ENCODE measurements at places on chromosomes 6 and 20. TPM values are rescaled to one million over a fixed set of nuclear protein-coding genes. Genes with fewer than 3 reads are reported as not detected.
A peak's percentile ranks its signal among the peaks of the same experiment; 100 is the strongest.

GRCh38 chr20:61640871-61641245, 388.8 kb downstream of the CDH4 start:
- no peak overlapping the region for H3K27ac ChIP-seq
- no peaks in the 10 kb centered on the region for H3K36me3 ChIP-seq
- no peaks in the 10 kb centered on the region for H3K27me3 ChIP-seq

DNA sequence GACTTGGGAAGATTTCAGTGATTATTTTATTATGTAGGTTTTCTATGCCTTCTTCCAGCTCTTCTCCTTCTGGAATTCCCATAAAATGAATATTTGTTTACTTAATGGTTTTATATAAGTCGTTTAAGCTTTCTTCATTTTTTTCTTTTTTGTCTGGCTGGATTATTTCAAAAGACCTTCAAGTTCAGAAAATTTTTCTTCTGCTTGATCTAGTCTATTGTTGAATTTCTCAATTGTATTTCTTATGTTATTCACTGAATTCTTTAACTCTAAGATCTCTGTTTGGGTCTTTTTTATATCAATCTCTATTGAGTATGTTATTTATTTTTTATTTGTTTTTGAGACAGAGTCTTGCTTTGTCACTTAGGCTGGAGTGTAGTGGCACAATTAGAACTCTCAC, 117.4 kb downstream of the CEP57L1 start:
- no peaks in the 10 kb centered on the region for H3K4me1 ChIP-seq
- no peaks in the 10 kb centered on the region for H3K27me3 ChIP-seq
- no peak for DNase-seq
- H3K36me3 ChIP-seq, result no peaks in the 10 kb centered on the region

DNA sequence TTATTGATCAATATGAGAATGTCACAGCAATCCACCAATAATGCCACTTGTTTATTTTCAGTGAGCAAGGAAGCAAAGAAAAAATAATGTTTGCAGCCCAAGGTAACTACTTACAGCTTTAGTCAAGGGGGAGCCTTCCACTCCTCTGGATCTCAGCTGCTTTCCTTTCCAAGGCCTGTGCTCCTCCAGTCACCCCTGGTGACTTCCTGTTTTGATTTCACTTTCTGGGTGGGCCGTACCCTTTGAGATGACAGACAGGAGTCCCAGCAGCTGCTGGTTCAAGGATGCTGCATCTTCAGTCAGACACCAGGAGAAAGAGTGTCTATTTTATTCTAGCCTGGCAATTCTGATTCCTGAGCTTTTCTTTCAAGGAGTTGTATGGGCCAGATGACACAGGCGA, 5.6 kb upstream of the VNN2 start:
- H3K27ac ChIP-seq, result no peak overlapping the region
- H3K4me1 ChIP-seq, result no peaks in the 10 kb centered on the region
- DNase-seq, result no peak
- H3K4me3 ChIP-seq, result no peak overlapping the region
- no peaks in the 10 kb centered on the region for H3K36me3 ChIP-seq
- H3K27me3 ChIP-seq, result peaks cover 24% of the 10 kb centered on the region

Gene SAMD10
- 11.0 TPM for polyA plus RNA-seq

- no peaks in the 10 kb centered on the region for H3K27me3 ChIP-seq
- DNase-seq, result no peak
Observed at GRCh38 chr6:15544321-15544900, 118.4 kb downstream of the DTNBP1 start.

Gene SSR1
- 50.7 TPM for polyA plus RNA-seq

Gene GABRR1
- polyA plus RNA-seq, result not detected

GRCh38 chr20:17966432-17967310, 1.9 kb downstream of the SNX5 start:
- H3K36me3 ChIP-seq, result peaks cover 19% of the 10 kb centered on the region
- peak overlapping the region; percentile 99 for H3K4me3 ChIP-seq
- H3K27ac ChIP-seq, result peak overlapping the region; percentile 100
- DNase-seq, result peak; percentile 55
- H3K27me3 ChIP-seq, result no peaks in the 10 kb centered on the region

Gene MEP1A
- polyA plus RNA-seq, result not detected

DNA sequence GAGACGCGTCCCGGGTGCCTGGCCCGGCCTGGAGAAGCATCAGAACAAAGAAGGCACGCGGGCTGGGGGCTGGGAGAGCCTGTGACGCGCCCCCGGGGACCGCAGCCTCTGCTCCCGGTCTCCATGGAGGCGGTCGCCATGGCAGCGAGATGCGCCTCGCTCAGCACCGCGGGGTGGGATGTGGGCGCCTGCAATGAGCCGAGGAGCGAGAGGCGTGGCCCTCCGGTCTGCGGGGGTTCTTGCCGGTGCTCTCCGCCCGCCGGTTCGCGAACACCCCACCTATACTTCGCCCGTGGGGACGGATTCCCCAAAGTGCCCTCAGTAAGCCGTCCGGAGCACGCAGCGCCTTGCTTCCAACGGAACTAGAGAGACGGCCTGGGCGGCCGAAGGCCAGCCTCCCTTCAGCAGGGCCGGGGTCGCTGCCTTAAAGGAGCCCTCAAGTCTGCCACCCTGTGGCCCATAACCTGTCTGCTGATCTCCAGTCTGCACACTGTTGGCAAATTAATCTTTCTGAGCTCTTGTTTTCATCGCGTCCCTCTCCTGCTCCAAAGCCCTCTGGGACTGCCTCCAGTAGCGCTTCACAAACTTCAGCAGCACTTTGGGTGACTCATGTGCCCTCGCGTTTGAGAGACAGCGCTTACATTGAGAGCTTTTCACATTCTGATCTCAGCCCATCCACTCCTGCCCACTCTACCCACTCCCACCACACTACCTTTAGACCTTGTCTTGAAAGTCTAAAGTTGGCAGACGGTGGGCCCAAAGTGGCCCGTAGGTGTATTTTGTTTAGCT, 983 bp upstream of the ADISSP start:
- peak; percentile 91 for DNase-seq
- no peaks in the 10 kb centered on the region for H3K36me3 ChIP-seq
- no peaks in the 10 kb centered on the region for H3K27me3 ChIP-seq
- H3K4me1 ChIP-seq, result peaks cover 22% of the 10 kb centered on the region

Gene C20orf96
- 16.6 TPM for polyA plus RNA-seq

Gene MDFI
- 6.3 TPM for polyA plus RNA-seq

GRCh38 chr6:152680879-152681517, 16.7 kb upstream of the MYCT1 start:
- no peak overlapping the region for H3K4me3 ChIP-seq
- no peaks in the 10 kb centered on the region for H3K4me1 ChIP-seq
- no peak for DNase-seq
- no peaks in the 10 kb centered on the region for H3K27me3 ChIP-seq
- no peaks in the 10 kb centered on the region for H3K36me3 ChIP-seq

DNA sequence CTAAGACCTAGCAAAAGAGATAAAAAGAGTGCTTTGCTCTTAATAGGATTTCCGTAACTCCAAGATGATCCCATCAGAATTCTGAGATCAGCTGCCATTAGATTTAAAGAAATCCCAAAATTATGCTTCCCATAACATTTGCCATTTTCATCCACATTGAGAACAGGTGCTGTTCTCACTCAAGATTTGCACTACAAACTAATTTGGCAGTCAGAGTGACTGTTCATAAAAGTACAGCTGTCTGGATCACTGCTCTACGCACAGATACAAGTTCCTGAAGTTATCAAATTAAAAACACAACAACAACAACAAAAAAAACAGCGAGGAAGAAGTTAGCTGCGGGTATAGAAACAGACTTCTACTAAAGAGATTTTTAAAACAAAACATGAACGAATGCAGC, 58.1 kb downstream of the ASCC3 start:
- no peaks in the 10 kb centered on the region for H3K4me1 ChIP-seq
- no peak overlapping the region for H3K27ac ChIP-seq
- no peak for DNase-seq
- no peak overlapping the region for H3K4me3 ChIP-seq

Gene SAMD3
- 15.8 TPM for polyA plus RNA-seq

GRCh38 chr6:143279385-143279784, 171.1 kb downstream of the ADAT2 start:
- H3K4me1 ChIP-seq, result no peaks in the 10 kb centered on the region
- H3K4me3 ChIP-seq, result no peak overlapping the region
- no peak overlapping the region for H3K27ac ChIP-seq
- peak; percentile 27 for DNase-seq
- no peaks in the 10 kb centered on the region for H3K36me3 ChIP-seq
- H3K27me3 ChIP-seq, result no peaks in the 10 kb centered on the region

DNA sequence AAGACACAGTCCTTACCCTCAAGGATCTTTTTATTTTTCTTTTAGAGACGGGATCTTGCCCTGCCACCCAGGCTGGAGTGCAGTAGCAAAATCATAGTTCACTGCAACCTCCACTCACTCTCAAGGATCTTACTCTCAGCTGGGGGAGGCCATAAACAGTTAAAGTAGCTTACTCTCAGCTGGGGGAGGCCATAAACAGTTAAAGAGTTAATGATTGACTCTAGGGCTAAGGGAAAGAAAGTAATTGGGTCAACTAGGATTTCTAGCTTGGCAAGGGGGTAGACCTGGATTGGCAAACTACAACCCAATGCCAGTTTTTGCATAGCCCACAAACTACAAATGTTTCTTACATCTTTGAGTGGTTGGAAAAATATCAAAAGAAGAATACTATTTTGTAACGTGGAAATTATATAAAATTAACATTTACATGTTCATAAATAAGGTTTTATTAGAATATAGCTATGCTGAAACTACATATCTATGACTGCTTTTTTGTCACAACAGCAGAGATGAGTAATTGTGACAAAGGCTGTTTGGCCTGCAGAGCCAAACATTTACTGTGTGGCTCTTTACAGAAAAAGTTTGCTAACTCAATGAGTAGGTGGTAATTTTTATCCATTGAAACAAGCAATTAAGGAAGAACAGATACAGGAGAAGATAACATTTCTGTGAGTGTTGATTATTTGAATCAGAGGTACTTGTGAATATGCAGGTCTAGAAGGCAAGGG, 46.4 kb downstream of the PTPRA start:
- DNase-seq, result no peak
- H3K27ac ChIP-seq, result no peak overlapping the region
- H3K36me3 ChIP-seq, result no peaks in the 10 kb centered on the region

Gene AKAP7
- 0.75 TPM for polyA plus RNA-seq

GRCh38 chr6:64040113-64040512, 404.5 kb downstream of the PHF3 start:
- no peak for DNase-seq
- no peaks in the 10 kb centered on the region for H3K4me1 ChIP-seq
- H3K27ac ChIP-seq, result no peak overlapping the region
- no peaks in the 10 kb centered on the region for H3K36me3 ChIP-seq

Gene GGTLC1
- not detected for polyA plus RNA-seq

DNA sequence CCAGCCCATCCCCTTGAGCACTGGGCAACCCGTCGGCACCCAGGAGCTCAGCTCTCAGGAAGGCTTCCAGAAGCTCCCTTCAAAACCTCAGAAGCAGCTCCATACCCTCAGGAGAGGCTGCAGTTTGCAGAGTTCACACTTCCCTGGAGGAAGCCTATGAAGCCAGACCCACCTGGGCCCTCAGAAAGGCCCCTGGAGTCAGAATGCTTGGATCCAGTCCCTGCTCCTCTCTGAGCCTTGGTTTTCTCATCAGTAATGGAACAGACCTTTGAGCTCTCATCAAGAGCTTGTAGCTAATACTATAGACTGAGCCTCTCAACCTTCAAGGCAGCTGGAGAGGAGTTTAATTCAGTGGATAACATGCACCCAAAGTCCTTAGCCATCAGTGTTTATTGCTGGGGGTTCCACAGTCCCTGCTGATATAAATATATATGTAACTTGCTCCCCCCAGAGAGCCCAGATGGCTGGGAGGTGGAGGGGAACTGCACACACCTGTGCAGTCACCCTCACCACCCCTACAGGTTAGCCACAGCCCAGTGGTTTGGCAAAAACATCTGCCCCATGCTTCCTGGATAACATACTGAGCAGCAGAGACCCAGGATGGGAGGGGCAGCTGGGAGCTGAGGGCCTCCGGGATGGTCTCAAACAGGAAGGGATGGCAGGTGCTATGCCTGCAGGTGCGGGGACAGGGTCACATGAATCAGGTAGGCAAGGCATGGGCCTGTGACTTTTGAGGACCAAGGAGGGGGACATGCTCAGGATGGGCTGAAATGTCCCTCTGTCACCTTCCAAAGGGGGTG, 120.1 kb downstream of the SNX5 start:
- no peaks in the 10 kb centered on the region for H3K36me3 ChIP-seq
- H3K27me3 ChIP-seq, result no peaks in the 10 kb centered on the region
- H3K27ac ChIP-seq, result no peak overlapping the region
- no peak for DNase-seq
- no peaks in the 10 kb centered on the region for H3K4me1 ChIP-seq

DNA sequence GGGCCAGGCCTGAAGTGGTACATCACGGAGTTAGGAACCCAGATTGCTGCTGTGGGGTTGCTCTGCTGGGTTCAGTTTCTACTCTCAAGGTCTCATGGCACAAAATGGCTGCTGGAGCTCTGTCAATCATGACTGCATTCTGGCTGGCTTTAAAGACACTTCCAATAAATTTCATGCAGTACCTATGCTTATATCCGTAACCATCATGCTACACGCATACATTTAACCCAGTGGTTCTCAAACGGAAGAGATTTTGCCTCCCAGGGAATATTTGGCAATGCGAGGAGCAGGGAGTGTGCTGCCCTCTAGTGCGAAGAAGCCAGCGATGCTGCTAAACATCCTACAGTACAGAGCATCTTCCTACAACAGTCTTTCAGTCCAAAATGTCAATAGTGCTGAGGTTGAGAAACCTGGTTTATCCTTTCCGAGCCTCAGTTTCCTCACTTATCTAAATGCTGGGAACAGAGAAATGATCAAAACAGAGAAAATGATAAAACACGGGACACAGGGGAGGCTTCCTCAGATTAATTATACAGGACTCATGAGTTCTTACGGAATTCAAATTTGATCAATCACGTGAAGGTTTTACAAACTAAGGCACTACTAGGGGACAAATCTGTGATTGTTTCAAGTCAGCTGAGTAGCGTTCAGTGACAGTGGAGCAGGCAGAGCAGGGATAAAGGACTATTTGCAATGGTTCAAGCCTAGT, 9.6 kb upstream of the SLC2A10 start:
- no peaks in the 10 kb centered on the region for H3K4me1 ChIP-seq
- no peak overlapping the region for H3K27ac ChIP-seq
- no peaks in the 10 kb centered on the region for H3K36me3 ChIP-seq
- H3K27me3 ChIP-seq, result no peaks in the 10 kb centered on the region
- no peak for DNase-seq

GRCh38 chr6:100456141-100456907, 8.4 kb downstream of the SIM1 start:
- H3K4me3 ChIP-seq, result no peak overlapping the region
- no peak for DNase-seq
- H3K4me1 ChIP-seq, result no peaks in the 10 kb centered on the region

DNA sequence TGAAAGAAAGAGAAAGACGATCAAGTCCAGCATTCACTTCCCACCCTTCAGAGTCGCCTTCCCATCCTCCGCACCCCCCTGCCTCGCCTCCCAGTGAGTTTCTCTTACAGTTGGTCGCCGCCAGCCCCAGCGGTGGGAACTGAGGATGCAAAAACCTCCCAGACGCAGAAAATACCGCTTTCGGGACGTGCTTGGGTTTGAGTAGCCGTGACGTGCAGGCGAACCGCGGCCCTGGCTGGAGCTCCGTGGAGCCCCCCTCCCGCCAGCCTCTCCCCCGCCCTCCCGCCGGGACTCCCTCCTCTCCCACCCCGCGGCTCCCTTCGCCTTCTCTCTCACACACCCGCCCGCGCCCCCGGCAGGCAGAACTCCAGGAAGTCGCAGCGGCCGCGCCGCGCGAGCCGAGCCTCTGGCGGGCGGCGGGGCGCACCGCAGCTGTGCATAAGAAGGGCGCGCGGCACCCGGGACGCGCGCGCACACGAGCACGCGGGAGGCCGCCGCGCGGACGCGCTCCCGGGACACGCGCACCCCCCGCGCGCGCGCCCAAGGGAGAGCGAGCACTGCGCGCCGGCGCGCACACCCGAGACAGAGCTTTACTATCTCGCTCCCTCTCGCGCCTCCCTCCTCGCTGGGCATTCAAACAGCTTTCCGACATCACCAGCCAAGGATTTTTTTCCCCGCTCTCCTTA, at the start of gene ADGRB3:
Gene ADGRB3, plus strand, starts transcription at position 557 of the 686 bp plus-strand sequence. CDS start 3,394 bp downstream, outside the sequence.
- peaks cover 5% of the 10 kb centered on the region for H3K27me3 ChIP-seq
- no peaks in the 10 kb centered on the region for H3K36me3 ChIP-seq
- H3K4me3 ChIP-seq, result peak within 1 kb of the TSS; percentile 70
- DNase-seq, result peak; percentile 93
